Activated CD4-positive, alpha-beta memory T cell treated with anti-CD3 and anti-CD28 coated beads for 36 hours (primary cell): ENCODE measurements at places on chromosomes 4 and X. TPM values are rescaled to one million over a fixed set of nuclear protein-coding genes. Genes with fewer than 3 reads are reported as not detected.

- H3K4me3 ChIP-seq: no peak overlapping the region
- no peak for DNase-seq
- peaks cover 51% of the 10 kb centered on the region for H3K36me3 ChIP-seq
- no peak overlapping the region for H3K27ac ChIP-seq
- H3K27me3 ChIP-seq: no peaks in the 10 kb centered on the region
Observed at GRCh38 chr4:55424791-55425190, 29.0 kb downstream of the TMEM165 start.

- H3K4me1 ChIP-seq: no peaks in the 10 kb centered on the region
- H3K27ac ChIP-seq: no peak overlapping the region
- peaks cover 2% of the 10 kb centered on the region for H3K27me3 ChIP-seq
- H3K36me3 ChIP-seq: no peaks in the 10 kb centered on the region
Observed at GRCh38 chrX:133497356-133497755, 82.1 kb upstream of the GPC4 start.

DNA sequence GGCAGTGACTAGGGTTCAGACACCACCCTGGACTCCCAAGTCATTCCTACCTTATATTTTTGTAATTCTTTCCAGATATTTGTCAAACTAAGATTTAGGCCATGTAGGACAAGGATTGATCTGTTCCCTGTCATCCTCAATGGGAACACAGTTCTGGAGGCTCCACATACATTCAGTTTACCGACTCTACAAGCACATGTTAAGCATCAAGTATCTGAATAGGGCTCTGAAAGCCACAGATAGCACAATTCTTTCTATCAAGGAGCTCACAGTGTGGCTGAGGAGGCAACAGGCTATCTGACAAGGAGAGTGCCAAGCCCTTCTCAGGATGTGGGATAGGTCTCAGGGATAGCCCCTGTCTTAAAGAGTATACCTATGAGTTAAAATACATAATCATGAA is 37.0 kb upstream of the CXCL8 start:
- no peak for DNase-seq
- H3K27me3 ChIP-seq: peaks cover 10% of the 10 kb centered on the region
- no peak overlapping the region for H3K4me3 ChIP-seq
- no peak overlapping the region for H3K27ac ChIP-seq
- H3K4me1 ChIP-seq: no peaks in the 10 kb centered on the region

DNA sequence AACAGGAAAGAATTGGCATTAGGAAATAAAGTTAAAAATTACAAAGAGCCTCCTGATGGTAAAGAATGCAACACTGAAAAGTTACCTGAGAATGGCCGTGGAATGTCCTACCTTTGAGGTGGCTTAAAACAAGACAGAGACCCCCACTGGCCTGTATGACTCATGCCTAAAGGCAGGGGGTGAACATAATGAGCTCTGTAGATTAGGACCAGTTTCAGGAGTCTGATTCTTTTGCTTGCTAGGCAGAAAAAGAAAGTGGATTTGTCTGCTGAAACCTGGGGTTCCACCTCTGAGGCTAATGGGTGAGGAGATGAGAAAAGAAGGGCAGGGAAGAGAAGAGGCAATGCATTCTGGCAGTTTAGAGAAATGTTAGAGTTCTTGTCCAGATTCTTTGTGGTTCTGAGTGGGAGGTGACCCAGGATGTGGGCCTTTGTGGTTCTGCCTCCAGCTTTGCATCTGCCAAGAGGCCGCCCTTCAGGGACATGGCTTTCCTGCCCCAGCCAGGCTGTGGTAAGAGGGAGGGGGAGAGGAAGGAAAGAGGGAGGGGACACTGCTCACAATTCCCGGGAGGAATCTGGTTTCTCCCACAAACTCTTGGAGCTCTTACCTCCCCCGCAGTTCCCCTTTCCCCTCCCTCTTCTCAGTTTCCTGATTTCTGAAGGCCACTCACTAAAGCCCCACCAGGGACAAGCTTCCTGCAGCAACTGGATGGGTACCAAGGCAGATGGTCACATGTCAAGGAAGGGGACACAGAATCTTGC is 109.6 kb downstream of the EFNB1 start:
- H3K36me3 ChIP-seq: no peaks in the 10 kb centered on the region
- H3K27me3 ChIP-seq: no peaks in the 10 kb centered on the region
- H3K4me1 ChIP-seq: peaks cover 4% of the 10 kb centered on the region
- no peak for DNase-seq

GRCh38 chrX:373641-374471 is 12.9 kb downstream of the PPP2R3B start:
- H3K27me3 ChIP-seq: peaks cover 43% of the 10 kb centered on the region
- no peak overlapping the region for H3K27ac ChIP-seq
- H3K4me3 ChIP-seq: peak overlapping the region; percentile 61
- DNase-seq: peak; percentile 34
- H3K36me3 ChIP-seq: no peaks in the 10 kb centered on the region

Gene MBNL3
- total RNA-seq: 13.7 TPM

Gene GRXCR1
- not detected for total RNA-seq
